ENCODE measurements at places on chromosomes 2 and 18.

DNA sequence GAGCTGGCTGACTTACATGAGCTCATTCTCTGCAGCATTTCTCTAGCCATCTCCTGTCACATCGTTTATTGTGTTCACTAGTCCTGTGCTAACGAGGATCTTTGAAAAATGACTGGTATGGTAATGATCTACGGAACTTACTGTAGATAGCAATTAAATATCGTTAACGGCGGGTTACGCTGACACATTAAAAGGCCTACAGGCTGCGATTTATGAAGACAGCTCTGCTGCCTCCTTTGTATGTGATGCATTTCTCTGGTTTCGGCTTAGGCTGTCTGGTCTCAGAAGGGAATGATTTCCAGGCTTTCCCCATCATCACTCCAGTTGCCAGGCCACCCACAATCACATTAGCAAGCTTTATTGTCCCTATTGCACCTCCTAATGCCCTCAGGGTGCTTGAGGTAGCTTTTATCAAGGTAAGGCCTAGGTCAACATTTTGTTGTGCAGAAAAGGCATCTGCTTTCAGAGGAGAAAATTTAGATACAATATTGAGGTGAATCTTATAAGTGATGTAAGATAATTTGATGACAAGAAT is 284.4 kb downstream of the SOX11 start:
- no peak for DNase-seq

DNA sequence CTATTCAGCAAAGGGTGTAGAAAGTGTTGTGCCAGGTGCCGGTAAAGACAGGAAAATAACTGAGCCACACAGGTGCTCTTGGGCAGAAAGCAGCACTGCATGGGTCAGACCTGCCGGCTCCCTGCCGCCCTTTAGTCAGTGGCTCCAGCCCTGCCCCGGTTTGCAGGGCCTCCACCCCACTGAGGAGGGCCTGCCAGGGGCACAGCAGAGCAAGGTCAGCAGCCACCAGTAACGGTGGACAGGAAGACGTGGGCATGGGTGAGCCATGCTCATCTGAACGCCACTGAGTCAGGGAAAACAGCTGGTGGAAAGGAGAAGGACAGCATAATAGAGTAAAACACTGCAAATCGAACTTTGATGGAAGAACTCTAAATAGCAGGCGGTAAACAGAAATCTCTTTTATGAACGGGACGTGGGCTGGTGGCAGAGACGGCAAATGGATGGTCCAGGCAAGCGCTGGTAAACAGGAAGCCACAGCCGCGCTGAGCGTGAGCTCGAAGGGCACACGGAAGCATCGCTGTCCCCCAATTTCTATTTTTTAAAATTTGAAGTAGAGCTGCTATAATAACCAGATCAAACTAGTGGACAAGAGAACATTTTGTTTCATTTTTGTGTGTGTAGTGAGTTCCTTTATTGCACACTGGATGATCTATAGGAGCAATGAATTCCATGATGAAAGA is 141.8 kb upstream of the ALKAL2 start:
- DNase-seq = no peak

DNA sequence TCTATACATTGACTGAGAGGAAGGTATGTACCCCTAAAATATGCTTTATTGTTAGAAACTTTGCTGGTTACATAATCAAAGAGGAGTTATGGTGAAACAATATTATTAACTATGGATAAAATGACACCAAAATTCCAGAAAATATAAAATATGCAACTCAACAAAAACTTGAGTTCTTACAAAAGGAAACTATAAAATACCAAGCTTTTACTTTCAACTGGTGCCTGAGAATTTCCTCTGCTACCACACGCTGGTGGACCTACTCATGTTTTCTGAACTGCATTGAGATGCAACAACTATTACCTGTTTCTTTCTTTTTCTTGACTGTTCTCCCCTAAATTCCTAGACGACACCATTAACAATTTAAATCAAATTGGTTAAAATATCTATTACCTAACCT is 8.2 kb upstream of the NFE2L2 start:
- no peak for DNase-seq

- no peak for DNase-seq
Measured at GRCh38 chr2:133653056-133653455, 84.8 kb upstream of the NCKAP5 start.

- no peak for DNase-seq
Measured at GRCh38 chr18:9067823-9068222, 34.7 kb upstream of the NDUFV2 start.

DNA sequence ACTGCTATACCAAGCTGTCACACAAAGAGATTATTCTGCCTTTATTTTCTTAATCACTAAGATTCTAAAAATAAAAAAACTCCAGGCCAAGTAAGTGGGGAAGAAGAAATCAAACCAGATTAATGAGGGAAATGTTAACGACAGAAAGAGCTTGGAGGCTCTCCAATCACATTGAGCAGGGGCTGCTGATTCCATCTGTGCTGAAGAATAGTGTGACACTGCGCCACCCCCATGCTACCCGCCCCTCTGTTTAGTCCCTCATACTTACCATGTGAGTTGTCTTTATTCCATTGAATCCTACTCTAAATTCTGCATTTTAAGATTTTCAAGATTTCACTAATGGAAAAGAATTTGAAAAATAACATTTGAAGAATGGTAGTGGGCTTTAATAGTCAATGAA is 998.0 kb upstream of the CDH2 start:
- DNase-seq = no peak

GRCh38 chr2:77016443-77017354 is 505.5 kb downstream of the LRRTM4 start:
- DNase-seq = no peak

DNA sequence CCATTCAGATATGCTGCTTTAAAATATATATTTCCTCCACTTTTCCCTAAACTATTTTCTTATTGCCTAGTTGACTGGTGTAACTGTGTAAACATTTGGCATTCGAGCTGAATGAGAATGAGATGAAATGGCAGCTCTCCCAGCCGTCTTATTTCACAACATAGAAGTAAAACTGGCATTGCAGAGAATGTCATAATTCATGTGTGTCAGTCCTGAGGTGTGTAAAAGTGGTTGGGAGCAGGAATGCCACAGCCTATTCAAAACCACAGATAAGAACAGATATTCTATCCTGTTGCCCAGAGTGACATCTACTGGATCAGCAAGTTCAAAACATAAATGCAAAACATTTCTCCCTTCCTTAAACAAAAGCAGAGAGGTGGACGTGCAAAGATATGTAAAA is 565.5 kb upstream of the CHAC2 start:
- DNase-seq = peak; percentile 56

- DNase-seq = no peak
Measured at GRCh38 chr2:42504364-42505230, 10.8 kb upstream of the KCNG3 start.

GRCh38 chr18:46333431-46334135 is 229.4 kb downstream of the HAUS1 start:
- no peak for DNase-seq
